Activated T-helper 1 cell treated with anti-CD3 and anti-CD28 coated beads, Interleukin-12 subunit alpha, Interleukin-12 subunit beta, Interleukin-2, Interleukin-4 antibody, amounts not matched to agents 30 ng/mL and 10 ng/mL and 1 ng/mL, durations not matched to agents 14 hours and 24 hours and 36 hours (primary cell): ENCODE measurements at places on chromosomes 5 and 9. TPM values are rescaled to one million over a fixed set of nuclear protein-coding genes. Genes with fewer than 3 reads are reported as not detected.

- no peak for DNase-seq
- H3K36me3 ChIP-seq: no peaks in the 10 kb centered on the region
- no peaks in the 10 kb centered on the region for H3K4me1 ChIP-seq
- no peak overlapping the region for H3K27ac ChIP-seq
Measured at GRCh38 chr5:100303216-100303615, 232.0 kb upstream of the FAM174A start.

GRCh38 chr5:849651-850301, 1.0 kb downstream of the ZDHHC11 start:
- peaks cover 3% of the 10 kb centered on the region for H3K27me3 ChIP-seq
- DNase-seq: no peak
- no peak overlapping the region for H3K27ac ChIP-seq
- H3K4me1 ChIP-seq: no peaks in the 10 kb centered on the region

GRCh38 chr9:109477258-109478050, 20.7 kb downstream of the PTPN3 start:
- no peak overlapping the region for H3K4me3 ChIP-seq
- H3K4me1 ChIP-seq: peaks cover 43% of the 10 kb centered on the region
- peaks cover 3% of the 10 kb centered on the region for H3K36me3 ChIP-seq
- DNase-seq: no peak

DNA sequence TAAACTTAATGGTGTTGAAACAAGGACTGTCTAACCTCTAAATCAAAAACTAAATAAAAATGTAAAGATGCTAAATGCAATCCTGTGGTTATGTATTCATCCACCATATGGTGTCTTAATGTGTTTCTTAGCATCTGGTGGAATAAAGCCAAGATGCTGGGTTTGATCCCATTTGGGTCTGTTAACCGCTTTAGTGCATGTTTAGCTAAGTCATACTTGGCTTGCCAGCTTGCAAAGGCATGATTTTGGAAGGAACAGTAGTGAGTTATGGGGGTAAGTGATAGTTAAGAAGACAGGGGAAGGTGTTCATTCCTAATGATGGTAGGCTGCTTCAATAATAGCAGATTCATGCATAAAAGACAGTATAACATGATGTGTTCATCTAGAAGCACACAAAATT, 139.0 kb upstream of the SLC27A6 start:
- no peak overlapping the region for H3K4me3 ChIP-seq
- DNase-seq: no peak
- no peak overlapping the region for H3K27ac ChIP-seq
- H3K27me3 ChIP-seq: no peaks in the 10 kb centered on the region

DNA sequence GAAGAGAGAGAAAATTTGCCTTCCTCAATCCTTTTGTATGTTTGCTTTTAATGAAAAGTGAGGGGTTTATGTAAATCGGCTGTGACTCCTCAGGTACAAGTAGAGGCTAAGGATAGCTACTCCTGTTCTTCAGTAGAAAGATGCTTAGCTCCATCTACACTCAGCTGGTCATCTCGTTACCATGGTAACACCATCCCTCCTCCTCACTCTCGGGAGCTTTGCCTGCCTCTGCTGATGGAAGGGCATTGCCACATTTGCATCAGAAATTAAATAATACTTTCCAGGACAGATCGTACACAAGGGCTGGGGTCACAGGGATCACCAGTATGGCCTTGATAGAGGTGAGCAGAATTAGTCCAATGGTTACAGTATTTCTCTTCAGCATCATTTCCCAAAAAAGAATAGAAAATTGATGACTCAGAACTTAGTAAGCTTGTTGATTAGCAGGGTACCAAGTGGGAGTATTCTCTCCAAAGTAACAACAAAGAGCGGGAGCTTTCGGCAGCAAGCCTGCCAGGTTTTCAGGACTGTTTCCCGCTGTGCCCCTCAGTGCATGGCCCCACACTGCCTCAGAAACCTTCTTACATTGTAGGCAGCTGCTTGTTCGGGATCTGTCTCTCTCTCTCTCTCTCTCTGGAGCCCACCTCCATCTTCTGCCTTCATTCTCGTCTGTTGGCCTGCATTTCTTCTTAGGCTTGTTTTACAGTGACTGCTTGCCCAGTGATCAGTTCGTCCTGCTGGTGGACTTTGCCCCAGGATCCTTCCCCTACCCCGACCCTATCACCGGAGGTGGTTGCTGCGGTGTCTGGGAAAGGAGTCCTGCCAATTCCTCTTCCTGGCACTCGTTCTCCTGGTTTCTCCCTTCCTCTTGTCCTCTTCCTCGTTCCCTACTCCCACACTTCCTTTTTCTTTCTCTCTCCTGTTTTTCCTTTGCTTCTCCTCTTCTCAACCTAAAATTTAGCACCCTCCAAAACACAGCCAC, 51.9 kb upstream of the SNAPC3 start:
- no peak overlapping the region for H3K4me3 ChIP-seq
- H3K27ac ChIP-seq: no peak overlapping the region
- peaks cover 6% of the 10 kb centered on the region for H3K27me3 ChIP-seq
- H3K36me3 ChIP-seq: no peaks in the 10 kb centered on the region
- H3K4me1 ChIP-seq: no peaks in the 10 kb centered on the region
- DNase-seq: no peak

GRCh38 chr9:78438780-78439179, 141.9 kb downstream of the PSAT1 start:
- H3K27ac ChIP-seq: no peak overlapping the region
- peaks cover 16% of the 10 kb centered on the region for H3K27me3 ChIP-seq
- DNase-seq: no peak
- H3K4me3 ChIP-seq: no peak overlapping the region

GRCh38 chr9:131965103-131965502, 114.6 kb downstream of the MED27 start:
- H3K36me3 ChIP-seq: peaks cover 6% of the 10 kb centered on the region
- H3K4me3 ChIP-seq: no peak overlapping the region
- H3K27ac ChIP-seq: no peak overlapping the region
- DNase-seq: no peak

- no peaks in the 10 kb centered on the region for H3K4me1 ChIP-seq
- DNase-seq: no peak
- H3K36me3 ChIP-seq: no peaks in the 10 kb centered on the region
- H3K27me3 ChIP-seq: no peaks in the 10 kb centered on the region
Measured at GRCh38 chr5:31324842-31325241, 131.4 kb downstream of the CDH6 start.

DNA sequence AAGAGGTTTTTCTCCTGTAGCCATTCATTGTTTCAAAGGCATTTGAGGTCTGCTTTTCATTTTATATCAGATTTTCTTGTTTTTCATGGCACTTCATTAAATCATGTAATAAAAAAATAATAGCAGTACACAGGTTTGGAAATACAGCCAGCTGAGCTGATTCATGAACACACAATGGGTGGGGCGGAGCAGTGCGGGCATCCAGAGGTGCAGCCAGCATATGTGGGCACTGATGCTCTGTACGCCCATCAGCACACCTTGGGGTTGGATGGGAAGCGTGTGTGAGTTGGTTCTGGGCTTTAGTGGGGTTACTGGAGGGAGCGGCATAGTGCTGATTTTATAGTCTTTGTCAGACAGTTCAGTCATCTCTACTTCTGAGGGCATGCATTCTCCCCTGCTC, 54.2 kb upstream of the IRX4 start:
- no peak overlapping the region for H3K27ac ChIP-seq
- H3K4me3 ChIP-seq: no peak overlapping the region
- H3K27me3 ChIP-seq: peaks cover 9% of the 10 kb centered on the region
- no peaks in the 10 kb centered on the region for H3K36me3 ChIP-seq
- H3K4me1 ChIP-seq: no peaks in the 10 kb centered on the region

DNA sequence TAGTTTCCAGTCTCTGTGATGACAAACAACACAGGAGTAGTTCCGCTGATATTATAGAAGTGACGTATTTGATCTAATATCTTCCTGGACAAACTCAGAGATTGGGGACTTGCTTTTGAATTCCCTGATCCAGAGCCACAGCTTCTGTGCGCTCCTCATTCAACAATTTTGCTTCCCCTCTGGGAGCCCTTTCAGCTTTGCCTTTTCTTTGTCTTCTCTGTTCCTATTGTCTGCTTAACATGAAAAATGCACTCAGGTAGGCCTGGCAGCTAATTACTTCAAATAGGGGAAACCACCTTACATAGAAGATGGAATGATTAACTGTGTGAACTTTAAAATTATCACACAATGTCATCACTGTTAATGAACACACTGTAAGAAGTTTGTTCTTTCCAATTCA, 192.9 kb downstream of the EPB41L4A start:
- no peak overlapping the region for H3K27ac ChIP-seq
- H3K36me3 ChIP-seq: no peaks in the 10 kb centered on the region
- H3K4me1 ChIP-seq: no peaks in the 10 kb centered on the region
- no peak for DNase-seq
- H3K4me3 ChIP-seq: no peak overlapping the region

DNA sequence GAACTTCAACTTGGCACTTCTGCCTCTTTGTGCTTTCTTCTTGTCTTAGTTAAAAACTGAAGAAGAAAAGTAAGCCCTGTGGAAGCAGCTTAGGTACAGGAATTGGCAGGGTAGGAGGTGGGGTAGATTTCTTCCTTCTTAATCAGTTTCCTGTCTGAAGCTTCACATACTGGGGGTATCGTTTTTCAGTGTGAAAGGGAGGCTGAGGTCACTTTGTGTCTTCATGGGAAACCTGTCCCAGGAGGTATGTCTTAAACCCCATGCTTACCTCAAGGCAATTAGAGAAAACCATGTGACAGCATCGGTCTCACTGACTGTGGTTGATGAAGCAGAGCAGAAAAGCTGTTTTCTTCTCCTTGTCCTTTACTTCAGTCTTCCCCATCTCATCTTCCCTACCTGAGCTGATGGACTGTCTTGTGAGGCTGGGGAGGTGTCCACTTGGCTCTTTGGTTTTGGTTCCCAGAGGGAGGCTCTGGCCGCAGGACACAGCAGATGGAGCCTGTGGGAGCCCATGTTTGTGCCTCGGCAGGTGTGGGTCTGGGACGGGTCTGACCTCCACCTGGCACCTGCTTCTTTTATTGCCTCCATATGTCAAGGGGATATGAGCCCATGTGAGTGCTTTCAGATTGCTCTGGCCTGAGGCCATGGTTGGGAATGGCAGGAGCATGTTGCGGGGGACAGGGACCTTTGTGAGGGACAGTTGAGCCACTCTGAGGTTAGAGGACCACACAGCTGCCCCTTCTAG, 47.0 kb downstream of the SH3GL2 start:
- no peaks in the 10 kb centered on the region for H3K4me1 ChIP-seq
- H3K27me3 ChIP-seq: no peaks in the 10 kb centered on the region
- no peaks in the 10 kb centered on the region for H3K36me3 ChIP-seq
- no peak overlapping the region for H3K4me3 ChIP-seq
- no peak overlapping the region for H3K27ac ChIP-seq
- DNase-seq: no peak

GRCh38 chr5:18805376-18805775, 1171.1 kb downstream of the TAF11L14 start:
- DNase-seq: no peak
- no peaks in the 10 kb centered on the region for H3K27me3 ChIP-seq
- H3K36me3 ChIP-seq: no peaks in the 10 kb centered on the region
- no peak overlapping the region for H3K4me3 ChIP-seq

GRCh38 chr9:134367791-134368490, 41.7 kb downstream of the RXRA start:
- H3K27me3 ChIP-seq: no peaks in the 10 kb centered on the region
- no peak for DNase-seq
- H3K4me1 ChIP-seq: no peaks in the 10 kb centered on the region
- no peak overlapping the region for H3K4me3 ChIP-seq

DNA sequence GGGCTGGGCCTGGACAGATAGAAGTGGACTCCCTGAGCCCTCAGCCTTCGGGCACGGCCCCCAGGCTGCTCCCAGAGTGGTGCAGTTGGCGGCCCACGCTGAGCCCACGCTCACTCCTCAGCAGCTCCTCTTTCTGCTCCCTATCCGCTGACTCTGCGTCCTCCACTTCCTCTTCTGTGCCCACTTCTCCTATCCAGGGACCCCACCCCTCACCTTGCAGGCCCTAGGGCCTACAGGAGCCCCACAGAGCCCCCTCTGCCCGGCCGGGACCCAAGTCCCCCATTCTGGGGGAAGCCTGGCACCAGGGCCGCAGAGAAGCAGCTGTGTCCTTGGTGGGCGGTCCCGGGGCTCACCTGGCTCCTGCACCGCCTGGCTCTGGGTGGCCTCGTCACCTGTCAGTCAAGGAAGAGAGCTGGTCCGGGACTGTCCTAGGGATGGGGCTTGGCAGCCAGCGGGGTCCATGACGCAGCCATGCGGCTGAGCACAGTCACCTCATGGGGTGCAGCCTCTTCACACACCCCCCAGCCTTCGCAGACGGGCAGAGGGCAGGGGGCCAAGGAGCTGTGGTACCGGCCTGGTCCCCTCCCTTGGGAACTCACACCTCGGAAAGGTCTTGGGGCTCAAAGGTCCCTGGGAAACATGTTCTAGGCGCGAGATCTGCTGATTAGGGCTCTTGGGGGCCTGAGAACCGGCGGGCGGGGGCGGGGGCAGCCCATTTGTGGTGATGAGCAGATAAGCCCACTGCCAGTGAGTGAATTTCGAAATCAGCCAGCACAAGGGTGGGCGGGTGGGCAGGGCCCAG, 5.4 kb upstream of the NRARP start:
- H3K27me3 ChIP-seq: peaks cover 2% of the 10 kb centered on the region
- H3K4me3 ChIP-seq: no peak overlapping the region
- no peaks in the 10 kb centered on the region for H3K36me3 ChIP-seq

DNA sequence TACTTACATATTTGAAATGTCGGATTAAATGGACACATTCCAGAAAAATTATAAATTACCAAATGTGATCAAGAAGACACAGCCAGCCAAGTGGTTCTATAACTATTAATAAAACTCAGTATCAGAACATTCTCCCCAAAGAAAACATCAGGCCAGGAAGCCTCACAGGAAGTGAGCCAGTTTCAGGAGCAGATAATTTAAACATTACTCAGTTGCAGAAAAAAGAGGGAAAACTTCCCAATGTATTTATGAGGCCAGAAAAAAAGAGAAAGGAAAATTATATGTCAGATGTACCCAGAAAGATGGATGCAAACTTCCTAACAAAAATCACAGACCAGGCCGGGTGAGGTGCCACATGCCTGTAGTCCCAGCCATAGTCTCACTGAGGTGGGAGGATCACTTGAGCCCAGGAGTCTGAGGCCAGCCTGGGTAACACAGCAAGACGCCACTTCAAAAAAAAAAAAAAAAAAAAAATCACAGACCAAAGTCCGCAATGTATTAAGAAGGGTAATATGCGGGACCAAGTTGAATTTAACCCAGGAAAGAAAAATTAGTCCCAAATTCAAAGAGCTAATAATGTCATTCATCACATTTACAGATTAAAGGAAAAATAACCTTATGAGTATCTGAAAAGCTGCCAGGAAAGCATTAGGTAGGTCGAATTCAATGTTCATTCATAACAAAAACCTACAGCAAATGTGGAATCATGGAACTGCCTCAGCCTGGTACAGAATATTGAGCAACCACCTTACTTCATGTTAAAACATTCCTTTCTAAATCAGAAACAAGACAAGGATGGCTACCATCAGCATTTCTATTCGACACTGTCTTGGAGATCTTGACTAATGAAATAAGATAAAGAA, 37.2 kb upstream of the NRARP start:
- H3K27me3 ChIP-seq: no peaks in the 10 kb centered on the region
- H3K36me3 ChIP-seq: no peaks in the 10 kb centered on the region
- no peaks in the 10 kb centered on the region for H3K4me1 ChIP-seq
- H3K4me3 ChIP-seq: no peak overlapping the region
- no peak for DNase-seq
- no peak overlapping the region for H3K27ac ChIP-seq

The PRDM12 gene
- 0.31 and 0.32 TPM in 2 replicates for total RNA-seq

The C9orf153 gene
- 0.34 TPM in 1 of 2 replicates, not detected in the other for total RNA-seq

The PCDHB3 gene
- total RNA-seq: not detected in 2 replicates

The SNCAIP gene
- not detected in 2 replicates for total RNA-seq

The LEAP2 gene
- total RNA-seq: 3.9 and 4.9 TPM in 2 replicates

The PPP2R2B gene
- not detected in 2 replicates for total RNA-seq

The CDHR2 gene
- total RNA-seq: 0.08 and 0.42 TPM in 2 replicates

The TNFSF15 gene
- 1.4 and 1.5 TPM in 2 replicates for total RNA-seq

The ENTREP1 gene
- not detected in 2 replicates for total RNA-seq

The S1PR3 gene
- 3.0 and 3.3 TPM in 2 replicates for total RNA-seq
